Posterior vena cava (tissue), 2 donors: ENCODE measurements at places on chromosomes 7 and 10.

DNA sequence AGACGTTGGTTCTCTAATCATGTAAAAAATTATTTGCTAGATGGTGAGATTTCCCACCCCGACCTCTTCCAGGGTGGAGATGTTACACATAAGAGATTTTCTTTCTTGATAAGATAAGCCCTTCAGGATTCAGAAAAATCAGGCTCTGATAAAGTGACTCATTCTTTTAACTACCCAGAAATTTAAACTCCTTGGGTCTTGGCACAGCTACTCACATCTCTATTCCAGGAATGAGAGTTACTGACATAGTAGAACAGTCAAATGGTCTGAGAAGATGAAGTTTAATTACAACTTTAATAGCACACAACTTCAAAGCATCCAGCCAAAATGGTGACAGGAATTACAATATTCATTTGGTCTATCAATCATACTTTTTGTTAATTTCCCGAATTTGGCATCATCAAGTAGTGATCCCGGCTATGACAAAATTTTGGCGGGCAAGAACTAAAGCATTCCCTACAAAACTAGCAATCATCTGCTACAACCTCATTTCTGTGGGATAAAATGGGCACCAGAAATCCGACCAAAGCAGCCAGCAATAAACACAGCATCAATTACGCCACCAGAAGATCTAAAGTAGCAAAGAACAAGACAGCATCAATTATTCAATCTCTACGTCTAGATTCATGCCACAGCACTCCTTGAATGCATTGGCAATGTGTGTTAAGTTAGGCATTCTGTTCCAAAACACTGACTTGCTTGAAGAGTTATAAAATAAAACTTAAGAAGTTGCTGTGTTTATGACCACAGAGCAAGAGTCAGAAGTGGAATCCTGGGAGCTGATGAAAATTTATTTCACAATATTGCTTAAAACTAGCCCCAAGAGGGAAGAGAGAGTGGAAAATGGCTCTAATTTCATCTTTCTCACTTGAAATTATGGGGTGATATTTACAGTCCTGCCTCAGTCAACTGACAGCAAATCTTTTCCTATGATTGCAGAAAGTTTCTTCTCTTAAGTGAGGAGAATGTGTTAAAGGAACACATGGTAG lies 565.7 kb upstream of the ANKRD30A start:
- DNase-seq: no peak

DNA sequence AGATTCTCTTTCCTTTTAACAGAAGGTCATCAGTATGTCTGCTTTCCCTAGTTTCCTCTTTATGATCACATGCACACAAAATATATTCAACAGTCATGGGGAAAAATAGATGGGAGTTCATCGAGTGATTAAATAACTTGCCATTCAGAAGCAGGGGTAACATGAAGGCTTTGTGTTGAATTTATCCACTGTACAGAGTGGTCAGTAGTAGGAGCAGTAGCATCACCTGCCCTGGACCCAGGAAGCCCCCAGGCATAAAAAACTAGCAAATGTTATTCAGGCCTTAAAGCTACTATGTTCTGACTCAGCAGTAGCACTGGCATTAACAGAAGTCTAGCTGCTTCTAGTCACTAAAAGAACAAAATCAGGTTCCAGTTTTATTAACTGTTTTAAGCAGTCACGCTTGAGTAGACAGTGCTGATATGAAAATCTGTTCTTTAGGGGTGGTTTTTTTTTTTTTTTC lies 31.4 kb upstream of the FAM133B start:
- no peak for DNase-seq

DNA sequence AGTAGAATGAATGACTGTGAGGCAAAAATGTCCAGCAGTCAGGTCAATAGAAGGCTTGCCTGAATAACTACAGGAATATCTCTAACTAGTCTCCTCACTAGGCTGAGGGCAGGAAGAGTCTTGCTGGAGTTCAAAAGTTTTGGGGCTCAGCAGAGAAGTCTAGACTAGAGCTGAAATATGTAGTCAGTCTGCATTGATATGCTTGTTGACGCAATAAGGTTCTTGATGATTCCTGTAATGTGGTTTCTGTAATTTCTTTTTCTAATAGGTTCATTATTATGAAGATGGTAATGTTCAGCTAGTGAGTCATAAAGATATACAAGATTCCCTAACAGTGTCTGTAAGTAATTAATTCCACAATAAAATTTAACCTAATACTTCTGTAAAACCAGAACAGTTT lies 41.5 kb upstream of the ST7 start:
- no peak for DNase-seq

- no peak for DNase-seq
Measured at GRCh38 chr10:8069108-8069507, 14.6 kb downstream of the GATA3 start.

DNA sequence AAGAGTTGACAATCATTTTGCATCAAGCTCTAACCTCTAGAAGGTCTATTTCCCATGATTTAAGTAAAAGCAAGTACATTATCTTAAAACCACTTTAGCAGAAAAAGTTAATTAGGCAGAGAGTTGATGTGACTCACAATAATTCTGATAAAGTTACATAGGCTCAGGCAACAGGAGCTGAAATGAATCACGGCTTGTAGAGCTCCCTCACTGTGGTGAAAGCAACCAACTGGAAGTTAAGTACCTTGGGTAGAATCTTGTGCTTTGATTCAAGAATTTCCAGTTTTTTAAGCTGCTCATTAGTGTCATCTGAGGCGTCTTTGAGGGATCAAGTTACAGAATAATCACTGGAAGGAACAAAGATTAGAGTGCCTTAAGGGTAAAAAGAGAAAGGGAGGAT lies 68.9 kb upstream of the NFE2L3 start:
- DNase-seq: no peak

DNA sequence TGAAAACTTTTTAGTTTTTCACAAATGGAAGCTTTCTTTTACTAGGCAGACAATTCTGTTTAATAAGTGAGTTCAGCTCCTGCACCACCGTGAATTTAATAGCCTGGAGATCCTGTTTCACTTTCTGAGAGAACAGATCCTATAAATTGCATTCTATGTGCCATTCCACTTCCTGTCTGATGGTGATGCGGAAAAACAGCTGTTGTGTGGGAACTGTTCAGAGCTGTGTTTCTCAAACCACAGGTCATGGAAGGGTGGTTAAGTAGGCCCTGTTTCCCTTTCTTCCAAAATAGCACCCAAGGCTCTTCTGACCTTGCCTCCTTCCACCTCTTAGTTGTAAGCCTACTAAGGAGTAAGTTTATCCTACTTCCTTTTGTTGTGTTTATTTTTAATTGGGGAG lies 97.2 kb upstream of the DKK1 start:
- no peak for DNase-seq

GRCh38 chr7:44288811-44289340 lies 36.5 kb downstream of the CAMK2B start:
- peak; percentile 60 for DNase-seq

DNA sequence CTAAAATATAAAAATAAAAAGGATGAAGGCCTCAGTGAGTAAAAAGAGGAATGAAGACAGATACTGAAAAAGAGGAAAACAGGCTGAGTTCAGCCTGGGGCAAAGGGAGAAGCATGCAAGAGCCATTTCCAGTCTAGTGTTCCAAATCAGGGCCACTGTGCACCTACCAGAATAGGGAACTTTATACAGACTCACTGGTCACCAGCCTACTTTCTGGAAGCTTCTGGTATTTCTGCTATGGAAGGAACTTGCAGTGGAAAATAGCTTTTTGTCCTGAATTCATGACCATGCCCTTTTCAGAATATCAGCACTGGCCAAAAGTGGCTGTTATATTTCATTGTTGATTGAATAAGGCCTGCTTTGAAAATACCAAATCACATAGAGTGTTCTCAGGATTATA lies 28.8 kb downstream of the ABRAXAS2 start:
- no peak for DNase-seq

DNA sequence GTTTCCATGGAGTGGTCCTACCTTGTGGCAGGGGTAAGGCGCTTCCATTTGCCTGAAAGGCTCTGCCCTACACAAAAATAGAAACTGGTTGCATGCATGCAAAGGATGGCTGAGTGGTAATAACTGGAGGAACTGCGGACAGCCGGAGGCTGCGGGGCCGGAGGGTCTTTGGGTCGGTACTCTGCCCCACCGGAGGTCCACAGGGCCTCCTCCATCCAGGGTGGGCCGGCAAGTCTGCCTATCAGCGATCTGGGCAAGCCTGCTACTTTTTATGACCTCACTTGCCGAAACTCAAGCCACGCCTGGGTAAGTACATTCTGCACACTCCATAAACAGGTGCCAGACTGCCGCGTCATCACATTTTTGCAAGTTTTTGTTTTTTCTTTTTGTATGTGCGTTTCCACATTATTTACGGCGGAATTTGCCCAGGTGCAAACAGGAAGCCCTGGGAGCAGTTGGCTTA lies 30.0 kb downstream of the TACC2 start:
- DNase-seq: no peak

GRCh38 chr7:9945131-9945530 lies 1028.5 kb upstream of the PHF14 start:
- no peak for DNase-seq

GRCh38 chr7:13279854-13280435 lies 592.5 kb downstream of the ARL4A start:
- no peak for DNase-seq

- no peak for DNase-seq
Measured at GRCh38 chr10:13681095-13681494, 94.3 kb downstream of the PRPF18 start.

DNA sequence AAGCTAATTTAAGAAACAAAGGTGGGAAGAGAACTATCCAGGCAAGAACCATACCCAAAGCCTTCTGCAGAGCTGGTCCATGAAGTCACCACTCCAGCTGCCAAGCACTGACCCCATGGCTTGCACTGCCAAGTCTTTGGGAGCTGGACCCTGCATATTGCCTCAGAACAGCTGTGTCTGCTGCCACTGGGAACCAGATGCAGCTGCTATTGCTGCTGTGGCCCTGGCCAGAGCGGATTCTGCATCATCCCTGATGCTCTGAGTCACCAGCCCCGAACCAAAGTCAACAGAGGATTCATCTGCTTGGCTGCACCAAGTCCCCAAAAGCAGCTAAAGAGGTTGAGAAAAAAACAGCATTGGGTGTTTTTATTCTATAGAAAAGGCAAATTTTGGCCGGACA lies 39.2 kb upstream of the GSAP start:
- peak; percentile 84 for DNase-seq

DNA sequence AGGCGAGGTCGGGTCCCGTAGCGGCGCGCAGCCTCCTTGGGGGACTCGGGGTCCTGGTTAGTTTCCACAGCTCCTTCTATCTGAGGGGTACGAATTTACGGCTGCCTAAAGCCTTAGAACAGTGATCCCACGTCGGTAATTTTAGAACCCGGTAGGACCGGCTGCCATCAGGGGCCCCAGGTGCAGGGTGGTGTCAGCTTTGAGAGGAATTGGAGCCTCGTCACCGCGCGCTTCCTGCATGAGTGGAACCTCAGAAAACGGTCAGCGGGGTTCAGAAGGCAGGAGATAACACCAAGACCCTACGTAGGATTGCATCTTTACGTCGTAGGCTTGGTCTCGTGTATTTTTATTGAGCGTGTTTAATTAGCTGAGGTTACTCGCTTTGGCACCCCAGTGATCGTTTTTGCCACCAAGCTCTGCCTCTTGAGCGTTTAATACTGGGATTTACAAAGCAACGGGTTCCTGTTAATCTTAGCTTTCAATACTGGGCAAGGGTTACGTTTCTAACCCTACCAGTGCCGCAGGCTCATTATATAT lies 443 bp downstream of the RNF32 start:
- DNase-seq: peak; percentile 85

GRCh38 chr10:79051766-79052165 lies 17.0 kb upstream of the ZMIZ1 start:
- peak; percentile 67 for DNase-seq

GRCh38 chr7:151721694-151722093 lies 155.2 kb downstream of the PRKAG2 start:
- DNase-seq: no peak

DNA sequence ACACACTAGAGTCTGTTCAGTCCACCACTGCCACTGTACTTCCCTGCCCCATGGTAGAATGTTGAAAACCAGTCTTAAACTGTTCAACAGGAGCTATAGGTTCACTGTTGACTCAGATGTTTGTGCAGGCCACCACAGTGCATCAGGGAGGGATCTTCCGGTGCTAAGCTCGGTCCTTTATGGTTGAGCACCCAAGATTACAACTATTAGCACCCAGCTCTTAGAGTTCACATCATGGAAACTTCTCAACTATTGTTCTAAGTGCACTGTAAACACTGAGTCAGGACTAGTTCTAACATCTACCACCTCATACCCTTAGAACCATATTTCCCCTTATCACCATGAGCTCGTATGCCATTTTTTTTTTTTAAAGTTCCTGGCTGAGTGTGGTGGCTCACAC lies 97.1 kb upstream of the MXI1 start:
- no peak for DNase-seq

DNA sequence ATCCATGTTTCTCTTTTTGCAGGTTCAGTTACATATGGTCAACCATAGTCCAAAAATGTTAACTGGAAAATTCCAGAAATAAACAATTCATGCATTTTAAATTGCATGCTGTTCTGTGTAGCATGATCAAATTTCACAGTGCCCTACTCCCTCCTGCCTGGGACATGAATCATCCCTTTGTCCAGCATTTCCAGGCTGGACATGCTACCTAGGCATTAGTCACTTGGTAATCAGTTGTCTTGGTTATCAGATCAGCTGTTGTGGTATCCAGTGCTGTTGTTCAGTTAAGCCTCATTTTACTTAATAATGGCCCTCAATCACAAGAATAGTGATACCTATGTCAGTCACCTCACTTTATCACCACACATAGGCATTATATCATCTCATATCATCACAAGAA lies 7.3 kb upstream of the PNLIP start:
- no peak for DNase-seq

- DNase-seq: no peak
Measured at GRCh38 chr7:116779931-116780330, 82.5 kb upstream of the CAPZA2 start.
